ENCODE measurements at places on chromosomes 3 and 15. TPM values are rescaled to one million over a fixed set of nuclear protein-coding genes. Genes with fewer than 3 reads are reported as not detected.

Gene CELSR3
- total RNA-seq: 1.00 TPM

Gene C3orf20
- not detected for total RNA-seq

Gene HDAC11
- 11.5 TPM for total RNA-seq

Gene STARD9
- 13.4 TPM for total RNA-seq

Gene LARP6
- 174 TPM for total RNA-seq

Gene RARB
- total RNA-seq: 44.8 TPM

Gene CLSTN2
- total RNA-seq: 1.00 TPM

Gene DPPA2
- total RNA-seq: not detected

Gene CHL1
- total RNA-seq: under 0.01 TPM

Gene NMB
- total RNA-seq: 4.0 TPM

Gene HES1
- total RNA-seq: 3.8 TPM

Gene SERPINI2
- total RNA-seq: not detected

Gene CCDC50
- 134 TPM for total RNA-seq

Gene LRRIQ4
- 0.11 TPM for total RNA-seq

Gene OR5H1
- not detected for total RNA-seq

Gene KBTBD12
- total RNA-seq: not detected

Gene MCF2L2
- 0.66 TPM for total RNA-seq

Gene CCR1
- total RNA-seq: 0.87 TPM

Gene LRTM1
- total RNA-seq: not detected

Gene TMEM207
- not detected for total RNA-seq

Gene CATSPER2
- 2.1 TPM for total RNA-seq

Gene GHSR
- not detected for total RNA-seq

Gene FEZF2
- not detected for total RNA-seq

Gene CHST2
- total RNA-seq: 13.0 TPM

Gene C15orf39
- total RNA-seq: 2.1 TPM

Gene GXYLT2
- total RNA-seq: 16.1 TPM

Gene PLA2G4F
- total RNA-seq: 0.12 TPM

Gene SLC38A3
- total RNA-seq: not detected

Gene MED12L
- total RNA-seq: 0.25 TPM

Gene STRIT1
- not detected for total RNA-seq

Gene CCR3
- not detected for total RNA-seq

Data from uterine smooth muscle cell (primary cell).